ENCODE measurements at places on chromosomes 11 and 22.

- no peak for DNase-seq
Measured at GRCh38 chr11:106785913-106786650, 232.2 kb downstream of the GUCY1A2 start.

- no peak for DNase-seq
Measured at GRCh38 chr11:67507242-67507863, 609 bp downstream of the CDK2AP2 start.

- no peak for DNase-seq
Measured at GRCh38 chr11:862081-862661, 19.5 kb downstream of the TSPAN4 start.

GRCh38 chr22:50118557-50119168, 28.9 kb downstream of the MOV10L1 start:
- no peak for DNase-seq

- DNase-seq, result no peak
Measured at GRCh38 chr11:73361953-73362776, 14.0 kb upstream of the RELT start.

- peak; percentile 55 for DNase-seq
Measured at GRCh38 chr22:28442264-28442710, 237.4 kb downstream of the TTC28 start.

DNA sequence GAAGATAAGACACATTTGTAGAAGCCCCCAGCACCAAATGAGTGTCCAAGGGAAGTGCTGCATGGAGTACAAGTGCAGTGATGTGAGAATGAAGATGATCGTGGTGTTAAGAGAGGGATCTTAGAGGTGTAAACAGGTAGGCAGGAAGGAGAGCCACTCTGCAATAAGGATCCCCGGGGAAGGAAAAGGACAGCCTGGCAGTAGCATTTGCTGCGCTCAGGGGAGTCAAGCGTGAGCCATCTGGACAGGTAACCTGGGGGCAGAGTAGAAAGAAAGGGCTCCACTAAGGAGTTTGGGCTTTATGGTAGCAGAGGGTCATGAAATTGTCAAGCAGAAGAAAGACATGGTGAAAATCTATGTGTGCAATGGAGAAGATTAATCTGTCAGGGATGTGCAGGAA, 587.2 kb downstream of the BUD13 start:
- DNase-seq, result no peak

DNA sequence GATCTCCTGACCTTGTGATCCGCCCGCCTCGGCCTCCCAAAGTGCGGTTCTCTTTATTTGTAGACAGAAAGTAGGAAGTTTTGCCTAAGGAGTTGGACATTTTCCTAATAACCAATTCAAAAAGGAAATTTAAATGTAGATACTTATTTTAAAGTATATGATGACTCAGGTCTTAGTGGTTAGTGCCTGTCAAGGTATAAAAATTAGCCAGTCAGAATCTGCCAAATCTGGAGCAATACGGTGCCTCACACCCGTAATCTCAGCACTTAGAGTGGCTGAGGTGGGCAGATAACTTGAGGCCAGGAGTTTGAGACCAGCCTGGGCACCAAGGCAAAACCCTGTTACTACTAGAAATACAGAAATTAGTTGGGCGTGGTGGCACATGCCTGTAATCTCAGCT, 86.7 kb upstream of the RASSF10 start:
- DNase-seq, result no peak

- no peak for DNase-seq
Measured at GRCh38 chr11:35622070-35622469, 3.8 kb downstream of the FJX1 start.

GRCh38 chr11:63560506-63561180, 2.5 kb downstream of the PLAAT2 start:
- peak; percentile 25 for DNase-seq

GRCh38 chr11:1970956-1971355, 23.8 kb downstream of the MRPL23 start:
- DNase-seq, result no peak

DNA sequence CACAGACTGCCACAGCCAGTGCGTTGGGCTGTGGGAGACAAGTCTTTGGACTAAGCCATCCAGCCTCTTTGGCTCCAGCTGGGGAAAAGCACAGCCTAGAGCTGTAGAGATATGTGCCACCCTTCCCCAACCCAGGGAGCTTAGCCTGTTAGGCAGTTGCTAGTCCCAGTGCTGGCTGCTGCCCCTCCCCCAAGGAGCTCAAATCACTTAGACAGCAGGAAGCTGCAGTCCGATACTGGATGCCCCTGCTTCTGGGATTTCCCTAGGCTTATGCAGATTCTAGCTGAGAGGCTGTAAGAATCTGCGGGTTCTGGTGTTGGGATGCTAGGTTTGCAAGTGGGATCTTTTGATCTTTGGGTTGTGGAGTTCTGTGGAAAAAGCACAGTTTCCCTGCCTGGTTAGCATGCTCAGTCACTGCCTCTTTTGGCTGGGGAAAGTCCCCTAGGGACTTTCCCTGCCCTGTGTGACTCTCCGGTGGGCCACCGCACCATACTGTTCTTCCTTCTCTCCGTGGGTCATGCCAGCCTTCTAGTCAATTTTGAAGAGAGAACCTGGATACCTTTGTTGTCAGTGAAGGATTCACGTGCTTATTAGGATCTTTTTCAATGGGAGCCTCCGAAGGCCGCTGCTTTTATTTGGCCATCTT, 792.0 kb downstream of the KCNA4 start:
- DNase-seq, result no peak

- no peak for DNase-seq
Measured at GRCh38 chr11:94768602-94769541, 716 bp downstream of the AMOTL1 start.

GRCh38 chr11:121636081-121636799, 183.5 kb upstream of the SORL1-AS1 start:
- DNase-seq, result no peak

DNA sequence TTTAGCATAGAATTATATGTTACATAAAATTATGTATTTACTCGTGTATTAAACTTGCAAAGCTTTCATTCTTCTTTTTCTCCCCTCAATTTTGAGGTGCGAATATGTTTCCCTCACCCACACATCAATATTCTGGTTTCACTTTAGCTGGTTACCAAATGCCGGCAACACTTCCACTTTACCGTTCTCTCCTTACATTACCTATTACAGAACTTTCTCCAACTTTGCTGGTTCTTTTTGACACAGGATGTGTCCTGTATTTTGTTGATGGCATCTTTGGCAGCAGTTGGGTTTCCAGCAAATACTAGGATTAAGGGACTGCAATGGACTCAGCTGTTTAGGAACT, 84.9 kb downstream of the PRR5L start:
- DNase-seq, result no peak

GRCh38 chr22:37233751-37234631, 10.1 kb downstream of the RAC2 start:
- DNase-seq, result no peak

DNA sequence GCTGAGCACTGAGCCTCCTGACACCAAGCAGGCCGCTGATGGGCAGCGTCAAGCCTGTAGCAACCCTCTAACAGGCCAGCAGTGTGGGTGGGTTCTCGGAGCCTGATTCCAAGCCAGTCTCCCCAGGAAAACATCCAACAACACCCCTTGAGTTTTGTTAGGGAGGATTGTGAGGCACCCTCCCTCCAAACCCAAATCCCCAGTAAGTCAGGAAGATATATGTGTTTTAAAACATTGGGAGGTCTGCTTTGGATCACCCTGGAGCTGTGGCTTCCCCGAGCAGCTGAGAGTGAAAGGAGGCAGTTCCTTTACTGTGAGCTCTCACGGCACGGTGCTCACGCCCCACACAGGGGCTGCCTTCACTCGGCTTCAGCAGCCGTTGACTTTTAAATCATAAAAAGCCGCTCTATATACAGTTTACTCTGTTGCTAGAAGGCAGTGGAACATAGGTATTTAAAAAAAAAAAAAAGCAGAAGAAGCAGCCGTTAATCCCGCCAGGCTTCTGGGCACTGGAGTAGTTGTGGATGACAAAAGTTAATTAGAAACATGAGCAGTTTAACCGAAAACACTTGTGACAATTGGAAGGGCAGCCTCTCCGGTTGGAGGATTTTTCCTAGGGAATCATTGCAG, 218.6 kb downstream of the NAV2 start:
- DNase-seq, result no peak

DNA sequence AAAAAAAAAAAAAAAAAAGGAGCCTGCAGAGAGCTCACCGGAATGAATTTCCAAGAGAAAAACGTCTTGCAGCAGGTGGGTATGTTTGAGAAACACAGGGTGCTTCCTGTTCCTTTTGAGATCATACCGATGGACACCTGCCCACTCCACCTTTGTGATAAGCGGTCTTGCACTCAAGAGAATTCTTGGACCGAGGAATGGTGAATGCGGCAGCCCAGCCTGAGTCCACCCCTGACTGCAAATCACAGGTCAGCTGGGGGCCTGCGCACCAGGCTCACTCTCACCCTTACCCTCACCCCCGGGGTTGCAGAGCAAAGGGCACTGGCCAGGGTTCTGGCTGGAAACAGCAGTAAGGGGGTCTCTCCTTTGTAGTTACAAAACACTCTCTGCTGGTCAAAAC, 16.8 kb upstream of the TEF start:
- no peak for DNase-seq

DNA sequence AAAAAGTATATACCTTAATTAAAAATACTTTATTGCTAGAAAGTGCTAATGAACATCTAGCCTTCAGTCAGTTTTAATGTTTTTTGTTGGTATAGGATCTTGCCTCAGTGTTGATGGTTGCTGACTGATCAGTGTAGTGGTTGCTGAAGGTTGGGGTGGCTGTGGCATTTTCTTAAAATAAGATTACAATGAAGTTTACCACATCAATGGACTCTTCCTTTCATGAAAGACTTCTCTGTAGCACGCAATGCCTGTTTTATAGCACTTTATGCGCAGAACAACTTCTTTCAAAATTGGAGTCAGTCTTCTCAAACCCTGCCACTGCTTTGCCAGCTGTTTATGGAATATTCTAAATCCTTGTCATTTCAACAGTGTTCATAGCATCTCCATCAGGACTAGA, 50.6 kb downstream of the LDLRAD3 start:
- no peak for DNase-seq

DNA sequence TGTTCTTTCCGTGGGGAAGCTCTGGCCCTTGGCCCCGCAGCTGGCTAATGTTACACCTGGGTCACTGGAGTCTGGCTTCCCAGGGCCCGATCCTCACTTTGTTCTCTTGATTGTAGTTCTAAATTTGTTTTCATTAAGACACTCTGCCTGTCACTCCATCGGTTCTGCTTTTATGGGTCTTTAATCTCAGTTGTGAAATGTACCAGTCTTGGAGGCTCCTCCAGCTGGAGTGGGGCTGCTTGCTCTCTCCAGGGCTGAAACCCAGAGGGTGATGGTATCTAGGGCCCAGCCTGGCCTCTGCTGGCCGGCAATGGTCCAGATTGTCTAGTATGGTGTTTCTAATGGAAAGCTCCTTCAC, 352.9 kb downstream of the TENM4 start:
- DNase-seq, result no peak

- no peak for DNase-seq
Measured at GRCh38 chr11:129023968-129024676, 81.5 kb upstream of the TP53AIP1 start.

GRCh38 chr11:47378836-47379170, 456 bp upstream of the SPI1 start:
- no peak for DNase-seq

DNA sequence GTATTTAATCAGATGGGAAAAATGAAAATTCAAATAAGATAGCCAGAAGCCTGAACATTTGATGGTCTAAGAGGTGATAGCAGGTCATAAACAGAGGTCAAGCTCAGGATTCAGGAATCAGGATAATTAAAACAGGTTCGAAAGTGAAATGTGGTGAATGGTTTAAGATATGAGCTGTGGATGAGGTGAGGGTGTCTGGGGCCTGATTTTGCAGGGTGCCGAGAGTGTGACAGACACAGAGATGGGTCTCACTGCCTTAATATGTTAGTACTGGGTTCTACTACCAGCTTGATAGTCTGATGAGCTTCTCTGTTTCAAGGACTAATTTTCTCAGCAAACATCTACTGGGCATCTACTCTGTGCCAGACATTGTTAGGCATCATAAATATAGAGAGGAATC, 19.9 kb upstream of the EMSY start:
- DNase-seq, result no peak

DNA sequence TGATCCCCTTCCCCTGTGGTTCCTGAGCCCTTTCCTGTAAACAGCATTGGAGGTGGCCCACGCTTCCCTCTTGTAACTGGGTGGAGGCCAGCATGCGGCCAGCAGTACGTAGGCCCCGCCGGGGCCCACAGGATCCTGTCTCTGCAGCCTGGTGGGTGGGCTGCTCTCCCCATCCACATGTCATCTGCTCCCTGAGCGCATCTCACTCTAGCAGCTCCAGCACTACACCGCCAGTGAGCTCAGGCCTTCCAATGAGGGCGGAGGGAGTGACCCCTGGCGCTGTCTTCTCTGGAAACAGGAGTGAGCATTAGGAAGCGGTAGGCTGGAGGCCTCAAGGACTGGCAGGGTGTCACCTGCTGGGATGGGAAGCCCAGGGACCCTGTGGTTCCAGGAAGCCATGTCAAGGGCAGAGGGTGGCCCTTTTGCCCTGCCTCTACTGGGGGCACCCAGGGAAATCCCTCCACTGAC, 363.9 kb downstream of the TBC1D22A start:
- DNase-seq, result no peak

DNA sequence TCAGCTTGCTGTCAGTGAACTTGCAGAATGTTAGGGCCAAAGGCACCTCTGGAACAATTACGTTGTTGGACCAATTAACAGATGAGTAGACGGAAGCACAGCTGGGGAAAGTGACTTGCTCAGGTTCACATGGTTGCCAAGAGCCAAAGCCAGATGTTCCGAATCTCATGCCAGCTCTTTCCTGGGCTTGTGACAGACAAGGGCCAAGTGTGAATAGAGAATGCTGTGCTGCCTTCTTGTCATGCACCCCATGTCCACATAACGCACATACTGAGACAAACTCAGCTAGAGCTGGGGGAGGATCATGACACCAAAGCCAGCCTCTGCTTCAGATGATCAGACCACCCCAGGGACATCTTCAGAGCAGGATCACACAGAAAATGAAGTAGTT, 616.3 kb downstream of the INSC start:
- DNase-seq, result no peak

GRCh38 chr22:26444777-26445176, 15.7 kb downstream of the ASPHD2 start:
- DNase-seq, result no peak

DNA sequence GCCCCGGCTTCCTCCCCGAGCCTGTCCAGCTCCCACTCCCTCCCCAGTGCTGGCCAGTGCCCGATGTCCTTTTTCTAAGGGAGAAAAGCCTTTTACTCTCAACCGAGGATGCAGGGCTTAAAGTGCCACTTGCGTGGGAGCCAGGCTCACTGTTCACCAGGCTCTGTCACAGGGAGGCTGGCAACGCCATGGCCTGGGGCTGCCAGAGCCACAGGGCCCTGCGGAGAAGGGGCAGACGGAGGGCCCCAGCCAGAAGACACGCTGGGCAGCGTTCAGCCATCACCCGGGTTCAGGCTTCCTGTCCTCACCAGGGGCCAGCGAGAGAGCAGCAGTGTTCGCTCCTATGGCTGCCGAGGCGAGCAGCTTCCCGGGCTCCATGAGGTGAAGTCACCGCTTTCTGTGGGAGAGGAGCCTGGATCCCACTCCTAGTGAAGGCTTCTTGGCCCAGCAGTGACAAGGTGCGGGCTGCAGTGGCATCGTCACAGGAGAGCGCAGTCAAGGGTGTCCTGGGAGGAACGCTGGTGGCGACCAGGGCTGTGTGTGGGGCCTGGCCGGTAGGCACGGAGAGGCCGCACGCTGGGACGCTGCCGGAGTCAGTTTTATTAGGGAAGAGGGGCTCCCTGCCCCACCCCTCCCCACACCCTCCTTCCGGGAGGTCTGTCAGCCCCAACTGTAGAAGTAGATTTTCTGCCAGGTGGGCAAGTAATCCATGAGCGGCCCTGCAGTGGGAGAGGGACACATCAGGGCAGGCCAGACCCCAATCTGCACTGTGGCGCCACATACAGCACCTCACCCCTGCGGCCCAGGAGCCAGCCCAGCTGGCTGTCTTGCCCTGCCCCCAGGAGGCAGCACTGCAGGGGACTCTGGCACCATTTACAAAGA, 2.8 kb upstream of the FREY1 start:
- DNase-seq, result no peak
